ENCODE measurements at places on chromosomes 7 and 10.

GRCh38 chr7:103343758-103344452 lies 662 bp downstream of the DNAJC2 start:
- peaks cover 32% of the 10 kb centered on the region for H3K36me3 ChIP-seq
- DNase-seq: no peak
- H3K4me1 ChIP-seq: peaks cover 5% of the 10 kb centered on the region
- no peaks in the 10 kb centered on the region for H3K27me3 ChIP-seq

DNA sequence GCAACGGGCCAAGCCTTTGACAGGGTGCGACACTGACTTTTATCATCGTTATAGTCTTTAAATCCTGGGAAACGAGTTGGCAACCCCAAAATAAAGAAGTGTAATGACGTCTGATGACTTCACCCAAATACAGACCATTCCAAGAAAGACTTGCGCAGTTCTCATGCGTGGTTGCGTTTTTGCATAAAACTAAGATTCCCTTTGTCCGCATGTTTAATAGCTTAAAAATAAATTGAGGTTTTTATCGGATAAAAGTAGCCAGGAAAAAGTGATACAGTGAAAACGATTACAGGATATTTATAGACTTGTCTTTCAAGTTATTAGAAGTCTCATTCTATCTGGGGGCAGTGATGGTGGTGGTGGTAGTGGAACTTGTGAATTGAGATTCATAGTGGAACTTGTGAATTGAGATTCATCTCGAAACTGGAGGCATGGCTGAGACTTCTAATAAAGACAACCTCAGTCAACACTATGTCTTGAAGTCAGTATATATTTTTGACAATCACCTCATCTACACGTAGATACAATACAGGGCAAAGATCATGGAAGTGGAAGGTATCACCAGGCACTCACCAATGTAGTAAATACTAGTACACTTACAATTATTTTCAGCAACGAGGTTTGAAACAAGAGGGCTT lies 1.2 kb upstream of the NAMPT start:
- H3K4me3 ChIP-seq: peak overlapping the region; percentile 50
- H3K36me3 ChIP-seq: no peaks in the 10 kb centered on the region

- H3K27me3 ChIP-seq: no peaks in the 10 kb centered on the region
- no peak overlapping the region for H3K4me3 ChIP-seq
- H3K4me1 ChIP-seq: no peaks in the 10 kb centered on the region
- no peak for DNase-seq
- no peaks in the 10 kb centered on the region for H3K36me3 ChIP-seq
Observed at GRCh38 chr7:124810605-124811004, 45.0 kb upstream of the GPR37 start.

GRCh38 chr10:129601737-129602136 lies 134.7 kb downstream of the MGMT start:
- DNase-seq: no peak
- no peaks in the 10 kb centered on the region for H3K4me1 ChIP-seq
- no peaks in the 10 kb centered on the region for H3K36me3 ChIP-seq
- no peak overlapping the region for H3K4me3 ChIP-seq
- H3K27ac ChIP-seq: no peak overlapping the region
